KBM-7 (cell line): ENCODE measurements at places on chromosomes 1 and 21.

- no peak for DNase-seq
Measured at GRCh38 chr21:39645331-39645730, 32.6 kb downstream of the B3GALT5 start.

- DNase-seq = no peak
Measured at GRCh38 chr1:196361112-196361714, 247.0 kb downstream of the KCNT2 start.

DNA sequence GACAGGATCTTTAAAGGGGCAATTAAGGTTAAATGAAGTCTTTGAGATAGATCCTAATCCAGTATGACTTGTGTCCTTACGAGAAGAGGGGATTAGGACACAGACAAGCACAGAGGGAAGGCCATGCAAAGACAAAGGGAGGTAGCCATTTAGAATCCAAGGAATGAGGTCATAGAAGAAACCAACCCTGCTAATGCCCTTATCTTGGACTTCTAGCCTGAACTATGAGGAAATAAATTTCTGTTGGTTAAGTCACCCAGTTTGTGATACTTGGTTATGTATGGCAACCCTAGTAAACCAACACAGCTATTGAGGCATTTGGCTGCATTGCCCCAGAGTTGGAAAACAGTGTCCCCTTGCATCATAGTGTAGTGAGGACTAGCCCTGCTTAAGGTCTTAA, 121.3 kb downstream of the MAST2 start:
- DNase-seq = no peak

DNA sequence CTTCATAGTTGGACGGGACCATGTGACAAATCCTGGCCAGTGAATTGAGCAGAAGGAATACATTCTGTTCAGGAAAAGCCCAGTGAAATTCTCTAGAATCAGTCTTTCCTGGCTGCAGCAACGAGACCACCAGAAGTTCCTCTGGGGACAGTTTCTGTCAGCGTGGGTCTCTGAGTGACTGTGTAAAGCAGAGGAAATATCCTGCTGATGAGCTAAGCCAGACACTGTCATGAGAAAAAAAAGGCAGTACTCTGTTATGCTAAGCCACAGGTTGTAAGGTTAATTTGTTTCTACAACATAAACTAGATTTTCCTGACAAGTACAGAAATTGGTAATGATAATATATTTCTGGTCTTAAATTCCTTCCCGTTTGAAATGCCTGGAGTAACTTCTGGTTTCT, 664.4 kb downstream of the LMO4 start:
- DNase-seq = no peak

- DNase-seq = peak; percentile 72
Measured at GRCh38 chr1:209756615-209757445, 977 bp downstream of the TRAF3IP3 start.

DNA sequence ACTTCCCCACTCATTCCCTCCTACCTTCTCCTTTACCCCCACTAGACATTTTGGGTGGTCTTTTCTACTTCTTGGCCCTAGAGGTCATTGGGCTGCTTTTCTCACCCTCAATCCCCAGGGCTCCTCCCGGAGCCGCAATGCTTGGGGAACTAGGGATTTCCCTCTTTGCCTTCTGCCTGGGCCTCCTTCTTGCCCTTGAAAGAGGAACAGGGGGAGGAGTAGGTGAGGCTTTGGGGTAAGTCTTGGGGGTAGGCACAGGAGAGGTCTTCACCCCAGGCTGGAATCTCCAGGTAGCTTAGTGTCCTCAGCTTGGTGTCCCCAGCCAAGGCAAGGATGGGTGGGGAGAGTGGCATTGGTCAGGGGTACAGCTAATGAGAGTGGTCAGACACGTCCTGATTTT, 56.2 kb upstream of the EPS8L3 start:
- no peak for DNase-seq
